ENCODE measurements at places on chromosomes 3 and 15.

DNA sequence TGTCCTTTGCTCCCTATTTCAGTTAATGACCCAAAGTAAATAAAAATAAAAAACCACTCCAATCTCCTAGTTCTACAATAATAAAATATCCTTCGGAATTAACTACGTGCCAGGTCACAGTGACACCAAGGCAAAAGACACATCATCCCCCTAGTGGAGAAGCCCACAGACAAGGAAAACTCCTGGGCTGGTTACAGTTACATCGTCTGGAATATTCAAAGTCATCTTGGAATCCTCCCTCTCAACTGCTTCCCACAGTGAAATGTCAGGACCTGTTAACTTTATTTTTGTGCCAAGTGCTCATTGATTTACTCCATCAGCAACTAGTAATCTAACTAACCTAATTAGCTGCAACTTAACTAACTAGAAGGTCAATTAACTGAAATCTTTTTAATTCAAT is 349.3 kb downstream of the MAGI1 start:
- no peak for DNase-seq

- no peak for DNase-seq
These were observed 150.2 kb downstream of the SMAD6 start for GRCh38 chr15:66852064-66852905.

GRCh38 chr15:73704869-73705645 is 20.9 kb downstream of the CD276 start:
- peak; percentile 64 for DNase-seq

- DNase-seq, result no peak
These were observed 58.1 kb upstream of the PROK2 start for GRCh38 chr3:71843071-71843470.

DNA sequence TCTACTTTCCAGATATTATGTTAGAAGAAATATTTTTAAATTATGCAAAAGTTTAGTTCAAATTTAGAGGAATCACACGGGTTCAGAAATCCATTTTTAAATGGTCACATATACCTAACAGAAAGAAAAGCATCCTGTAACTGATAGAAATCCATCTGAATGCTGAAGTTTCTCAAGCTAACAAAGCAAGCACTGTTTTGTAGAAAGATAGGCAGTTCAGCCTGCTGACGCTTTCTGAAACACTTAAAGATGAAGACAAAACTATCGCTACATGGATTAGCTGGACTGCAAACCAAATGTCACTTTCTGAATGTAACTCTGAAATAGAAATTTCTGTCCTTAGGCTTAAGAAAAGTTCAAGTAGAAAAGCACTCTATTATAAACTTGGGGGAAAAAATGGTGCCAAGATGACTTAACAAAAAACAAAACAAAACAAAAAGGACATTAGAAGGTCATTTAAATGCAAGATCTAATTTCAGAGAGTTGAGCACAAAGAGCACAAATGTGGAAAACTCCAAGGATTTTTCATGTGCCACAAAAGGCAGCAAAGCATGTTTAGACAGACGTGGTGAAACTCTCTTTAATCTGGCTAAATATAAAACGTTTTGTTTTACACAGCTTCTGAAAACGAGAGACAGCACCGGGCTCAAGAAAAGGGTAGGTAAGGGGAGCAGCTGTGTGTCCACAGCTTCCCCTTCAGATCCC is 1.2 kb downstream of the PLOD2 start:
- no peak for DNase-seq

DNA sequence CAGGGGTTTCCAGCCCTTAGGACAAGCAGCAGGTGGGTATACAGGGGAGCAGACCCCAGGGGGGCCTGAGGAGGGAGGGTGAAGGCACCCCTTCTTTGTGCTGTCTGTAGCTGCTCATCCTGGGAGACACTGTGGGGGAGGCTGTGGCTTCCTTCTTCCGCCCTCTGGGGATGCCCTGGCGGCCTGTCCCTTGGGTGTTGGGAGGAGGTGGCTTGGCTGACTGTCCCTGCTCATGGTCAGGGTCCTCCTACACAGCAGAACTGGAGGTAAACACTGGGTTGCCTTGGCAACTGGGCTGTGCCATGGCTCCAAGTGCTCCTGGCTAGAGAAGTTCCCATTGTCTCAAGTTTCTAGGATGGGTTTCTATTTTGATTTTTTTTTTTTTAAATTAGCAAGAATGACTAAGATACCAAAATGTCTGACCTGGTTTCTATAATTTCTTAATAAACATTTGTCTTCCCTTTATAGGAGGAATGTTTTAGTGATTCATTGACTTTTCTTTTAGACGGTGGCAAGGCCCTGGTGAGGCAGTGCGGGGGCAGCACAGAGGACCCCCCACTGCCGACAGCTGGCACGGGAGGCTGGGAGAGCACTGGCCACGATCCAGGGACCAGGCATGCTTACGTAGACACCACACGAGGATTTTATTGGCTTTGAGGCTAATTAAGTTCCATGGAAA is 12.4 kb downstream of the KLF13 start:
- peak; percentile 35 for DNase-seq

GRCh38 chr3:195028877-195029606 is 241.9 kb downstream of the XXYLT1 start:
- DNase-seq, result no peak

- no peak for DNase-seq
These were observed 345.0 kb downstream of the GRM7 start for GRCh38 chr3:7205962-7206361.

DNA sequence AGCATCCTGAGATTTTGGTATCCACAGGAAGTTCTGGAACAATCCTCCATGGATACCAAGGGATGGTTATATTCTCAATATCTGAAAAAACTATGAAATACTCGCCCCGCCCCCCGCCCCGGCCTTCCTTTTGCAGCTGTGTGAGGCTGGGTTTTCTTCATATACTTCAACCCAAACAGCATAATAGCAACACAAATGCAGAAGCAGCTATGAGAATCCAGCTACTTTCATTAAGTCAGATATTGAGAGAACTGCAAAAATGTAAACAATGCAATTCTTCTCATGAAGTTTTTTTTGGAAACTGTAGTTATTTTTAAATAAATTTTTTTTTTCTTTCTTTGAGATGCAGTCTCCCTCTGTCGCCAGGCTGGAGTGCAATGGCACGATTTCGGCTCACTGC is 10.9 kb upstream of the IDH2 start:
- DNase-seq, result no peak
